ENCODE measurements at places on chromosomes 16 and 17.

DNA sequence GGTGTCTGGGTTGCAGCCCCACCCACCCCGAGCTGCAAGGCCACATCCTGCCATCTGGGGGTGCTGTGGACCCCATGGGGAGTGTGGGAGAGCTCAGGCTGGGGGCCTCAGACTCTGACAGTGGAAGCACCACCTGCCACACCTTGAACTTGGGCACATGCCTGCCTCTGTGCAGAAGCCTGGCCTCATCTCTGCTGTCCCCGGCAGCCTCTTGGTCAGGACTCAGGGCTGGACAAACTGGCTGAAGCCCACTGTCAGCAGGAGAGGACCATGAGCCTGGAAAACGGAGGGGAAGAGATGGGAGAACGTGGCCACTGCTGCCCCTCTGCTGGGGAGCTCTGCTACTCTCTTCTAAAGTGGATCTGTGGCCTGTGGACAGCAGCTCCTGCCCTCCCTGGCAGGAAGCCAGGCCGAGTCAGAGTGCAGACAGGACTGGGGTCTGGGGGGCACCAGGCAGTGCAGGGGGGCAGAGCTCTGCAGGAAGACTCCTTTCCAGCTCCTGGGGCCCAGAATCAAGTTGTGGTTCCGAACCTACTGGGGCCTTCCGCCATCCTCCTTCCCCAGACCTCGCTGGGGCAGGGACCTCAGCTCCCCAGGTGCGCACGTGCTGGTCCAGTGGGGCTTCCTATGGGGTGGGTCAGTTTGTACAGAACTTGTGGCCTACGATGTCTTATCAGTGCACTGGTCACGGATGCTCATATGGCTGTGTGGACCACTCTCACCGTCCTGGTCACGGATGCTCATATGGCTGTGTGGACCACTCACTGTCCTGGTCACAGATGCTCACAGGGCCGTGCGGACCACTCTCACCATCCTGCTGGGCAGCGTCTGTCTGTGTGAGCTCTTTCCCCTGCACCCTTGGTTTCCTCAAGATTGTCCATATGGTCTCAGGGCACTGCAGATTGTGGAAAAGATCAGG is 207.7 kb downstream of the LAT start:
- no peak for DNase-seq

DNA sequence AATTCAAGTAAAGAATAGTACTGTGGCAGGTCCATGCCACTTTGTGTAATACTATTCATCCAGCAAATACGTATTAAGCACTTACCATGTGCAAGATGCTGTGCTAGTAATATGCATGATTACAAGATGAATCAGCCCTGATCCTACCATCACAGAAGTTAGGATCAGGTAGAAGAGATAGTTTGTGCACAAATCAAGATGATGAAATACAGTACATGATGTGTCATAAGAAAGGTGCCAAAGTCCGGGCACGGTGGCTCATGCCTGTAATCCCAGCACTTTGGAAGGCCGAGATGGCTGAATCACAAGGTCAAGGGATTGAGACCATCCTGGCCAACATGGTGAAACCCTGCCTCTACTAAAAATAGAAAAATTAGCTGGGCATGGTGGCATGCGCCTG is 10.9 kb downstream of the COG4 start:
- no peak for DNase-seq

GRCh38 chr16:4859900-4860255 is 12.6 kb downstream of the UBN1 start:
- DNase-seq: no peak

GRCh38 chr16:24539850-24540601 is 660 bp downstream of the RBBP6 start:
- DNase-seq: peak; percentile 57

DNA sequence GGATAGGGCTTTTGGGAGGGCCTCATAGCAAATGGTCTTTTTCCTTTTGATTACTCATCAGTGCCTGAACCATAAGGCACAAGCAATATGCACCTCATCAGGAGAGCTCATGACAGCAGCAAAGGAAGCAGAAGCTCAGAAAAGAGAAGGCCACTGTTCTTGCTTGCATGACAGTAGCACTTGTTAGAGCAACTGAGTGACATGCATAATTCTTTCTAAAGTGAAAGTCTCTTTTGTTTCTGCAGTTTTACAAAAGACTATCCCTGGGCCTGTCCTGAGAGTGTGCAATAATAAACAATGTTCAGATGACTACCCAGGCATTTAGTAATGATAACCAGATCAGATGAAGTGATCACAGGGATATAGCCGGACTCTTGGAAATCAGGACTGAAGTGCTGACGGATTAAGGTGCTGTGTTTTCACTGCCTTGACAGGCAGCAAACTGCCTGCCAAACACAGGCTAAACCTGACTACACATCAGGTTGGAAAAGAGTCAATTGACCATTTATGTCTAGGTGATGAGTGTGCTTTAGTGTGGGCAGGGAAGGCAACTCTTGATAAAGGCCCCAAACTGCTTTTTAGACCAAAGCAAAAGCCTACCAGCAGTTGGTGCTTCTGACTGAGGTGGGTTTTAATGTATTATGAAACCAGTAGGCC is 1860.3 kb downstream of the TP53TG3F start:
- DNase-seq: no peak

DNA sequence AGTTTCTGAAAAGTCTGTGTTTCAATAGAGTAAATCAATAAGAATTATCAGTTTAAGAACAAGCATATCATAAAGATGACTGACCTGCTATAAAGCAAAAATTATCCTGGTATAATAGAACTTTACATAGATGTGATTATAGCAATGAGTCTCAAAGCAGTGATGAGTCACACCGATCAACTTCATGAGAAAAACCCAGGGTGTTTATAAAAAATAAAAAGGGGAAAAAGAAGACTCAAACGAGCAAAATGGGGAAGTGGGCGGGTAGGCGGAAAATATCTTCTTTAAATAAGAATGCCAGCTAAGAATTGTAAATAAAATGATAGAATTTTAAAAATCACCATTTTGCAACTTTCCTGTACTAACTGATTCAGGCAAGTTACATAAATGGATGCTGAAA is 46.8 kb downstream of the BRIP1 start:
- DNase-seq: no peak

DNA sequence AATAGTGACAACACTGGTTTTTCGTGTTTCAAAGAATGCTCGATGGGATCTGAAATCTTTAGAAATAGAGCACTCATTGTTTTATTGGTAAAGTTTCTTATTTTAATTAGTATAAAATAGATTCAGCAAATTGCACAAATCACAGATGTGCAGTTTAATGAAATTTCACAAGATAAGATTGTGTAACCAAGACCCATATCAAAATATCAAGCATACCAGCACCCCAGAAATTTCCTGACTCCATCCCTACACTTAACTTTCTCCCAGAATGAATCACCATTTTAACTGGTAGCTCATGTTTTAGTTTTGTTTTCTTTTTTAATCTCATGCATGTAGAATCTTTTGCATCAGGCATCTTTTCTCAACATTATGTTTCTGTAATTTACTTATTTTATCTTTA is 185.9 kb downstream of the KCNJ2 start:
- DNase-seq: no peak

- DNase-seq: no peak
Measured at GRCh38 chr17:32558326-32558955, 71.6 kb downstream of the CDK5R1 start.

DNA sequence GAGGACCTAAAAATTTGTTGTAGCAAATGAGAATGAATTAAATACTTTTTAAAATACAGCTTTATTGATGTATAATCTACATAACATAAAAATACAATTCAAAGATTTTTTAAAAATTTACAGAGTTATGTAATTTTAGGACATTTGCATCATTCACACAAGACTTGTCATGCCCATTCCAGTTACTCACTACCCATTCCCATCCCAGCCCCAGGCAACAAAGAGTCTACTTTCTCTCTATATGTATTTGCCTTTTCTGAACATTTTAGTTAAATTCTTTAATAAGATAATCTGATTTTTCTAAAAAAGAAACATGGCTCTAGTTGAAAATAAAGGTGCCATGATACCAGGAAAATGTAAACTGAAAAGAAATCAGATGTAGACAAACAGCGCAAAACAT is 354.2 kb downstream of the PMP22 start:
- no peak for DNase-seq

- DNase-seq: peak; percentile 69
Measured at GRCh38 chr17:43367737-43368242, 31.0 kb upstream of the ARL4D start.

DNA sequence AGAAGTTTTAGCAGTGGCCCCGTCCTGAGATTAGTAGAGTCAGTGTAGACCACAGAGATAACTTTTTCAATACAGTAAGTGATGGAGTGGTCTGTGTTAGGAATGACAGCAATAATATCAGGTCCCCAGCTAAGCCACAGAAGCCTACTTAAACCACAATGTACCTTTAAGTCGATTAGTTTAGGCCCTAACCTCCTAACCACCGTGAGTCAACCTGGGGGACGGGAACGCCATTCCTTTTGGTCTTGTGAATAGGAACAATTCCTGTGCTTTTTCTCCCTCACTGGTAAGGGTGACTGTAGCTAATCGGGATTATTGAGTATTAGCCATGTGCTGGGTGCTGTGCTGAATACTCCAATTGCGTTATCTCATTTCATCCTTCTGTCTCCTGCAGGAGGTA is 14.0 kb downstream of the YPEL2 start:
- no peak for DNase-seq

- DNase-seq: peak; percentile 68
Measured at GRCh38 chr17:2030779-2031163, 818 bp downstream of the DPH1 start.

- peak; percentile 51 for DNase-seq
Measured at GRCh38 chr16:57299009-57299718, 14.7 kb upstream of the PLLP start.

- DNase-seq: no peak
Measured at GRCh38 chr17:74211141-74211911, 2.0 kb upstream of the TTYH2 start.

GRCh38 chr16:85136213-85136701 is 24.0 kb upstream of the CIBAR2 start:
- no peak for DNase-seq

DNA sequence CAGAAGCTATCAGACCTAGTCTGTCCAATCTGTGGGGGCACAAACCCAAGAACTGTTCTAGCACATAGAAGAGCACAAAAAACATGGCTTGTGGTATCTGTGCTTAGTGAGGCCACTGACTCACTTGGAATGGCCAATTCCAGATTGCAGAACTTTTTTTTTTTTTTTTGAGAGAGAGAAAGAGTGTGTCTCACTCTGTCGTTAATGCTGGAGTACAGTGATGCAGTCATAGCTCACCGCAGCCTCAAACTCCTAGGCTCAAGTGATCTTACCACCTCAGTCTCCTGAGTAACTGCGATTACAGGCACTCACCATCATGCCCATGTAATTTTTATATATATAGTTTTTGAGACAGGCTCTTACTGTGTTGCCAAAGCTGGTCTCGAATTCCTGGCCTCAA is 77.2 kb upstream of the CLEC3A start:
- DNase-seq: no peak

- peak; percentile 30 for DNase-seq
Measured at GRCh38 chr17:4969551-4970173, 2.0 kb upstream of the SPAG7 start.

DNA sequence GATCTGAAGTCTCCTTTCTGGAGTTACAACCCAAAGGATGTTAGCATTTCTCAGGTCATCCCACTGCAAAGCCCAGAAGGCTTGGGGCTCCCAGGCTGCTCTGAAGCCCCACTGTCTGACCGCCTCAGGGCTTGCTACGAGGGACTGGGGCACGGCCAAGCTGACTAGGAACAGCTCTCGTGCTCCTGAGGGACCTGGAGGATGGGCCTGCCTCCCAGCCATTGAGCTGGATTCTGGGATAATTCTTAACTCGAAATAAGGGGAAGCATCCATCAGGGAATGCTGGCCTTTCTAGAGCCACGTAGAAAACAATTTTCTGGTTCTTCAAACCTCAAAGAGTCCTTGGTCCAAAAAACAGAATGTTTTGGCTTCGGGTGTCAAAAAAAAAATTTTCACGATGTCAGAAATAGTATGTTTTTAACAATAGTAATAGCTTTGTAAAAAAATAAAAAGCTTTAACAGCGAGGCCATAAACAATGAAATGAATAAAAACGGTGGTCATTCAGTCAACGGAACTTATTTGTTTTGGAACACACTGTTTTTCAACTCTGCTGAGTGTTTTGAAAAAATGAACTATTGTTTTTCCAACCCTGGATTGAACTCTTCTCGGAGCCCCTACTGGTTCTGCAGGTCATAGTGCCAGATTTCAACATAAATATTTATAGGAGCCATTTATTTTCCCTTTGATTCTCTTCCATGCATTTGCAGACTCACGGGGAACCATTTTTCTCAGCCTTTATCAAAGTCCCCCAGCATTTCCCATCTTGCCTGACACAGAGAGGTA is 16.4 kb upstream of the HERPUD1 start:
- DNase-seq: no peak

- DNase-seq: no peak
Measured at GRCh38 chr17:80818871-80819270, 172.8 kb upstream of the CHMP6 start.

DNA sequence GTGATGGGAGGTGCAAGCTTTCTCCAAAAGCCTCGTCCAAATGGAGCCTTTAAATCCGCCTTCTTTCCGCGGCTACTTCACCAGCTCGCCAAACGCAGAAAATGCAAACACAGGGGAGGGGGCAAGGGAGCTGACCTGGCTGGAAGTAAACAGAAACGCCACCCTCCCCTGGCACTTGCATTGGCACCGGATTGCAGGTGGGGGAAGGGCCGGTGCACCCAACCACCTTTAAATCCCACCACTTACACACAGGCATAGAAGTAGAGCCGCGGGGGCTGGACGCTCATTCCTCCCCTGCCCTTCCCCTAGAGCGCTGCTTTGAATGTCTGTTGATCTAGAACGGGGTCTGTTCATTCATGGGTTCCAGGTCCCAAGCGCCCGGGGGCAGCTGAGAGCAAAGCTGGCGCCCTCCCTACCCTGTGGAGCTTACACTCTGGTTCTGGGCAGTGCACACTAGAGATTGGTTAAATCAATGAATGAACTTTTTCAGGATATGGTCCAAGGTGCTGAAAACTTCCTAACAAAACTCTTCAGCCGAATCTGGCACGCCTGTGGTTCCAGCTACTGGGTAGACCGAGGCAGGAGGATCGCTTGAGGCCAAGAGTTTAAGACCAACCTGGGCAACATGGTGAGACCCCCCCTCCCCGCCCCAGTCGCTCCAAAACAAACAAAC is 920 bp upstream of the ZCCHC14 start:
- no peak for DNase-seq

GRCh38 chr17:51487947-51488346 is 227.6 kb downstream of the UTP18 start:
- DNase-seq: peak; percentile 5

GRCh38 chr17:37067555-37068111 is 118.9 kb downstream of the AATF start:
- DNase-seq: no peak

- no peak for DNase-seq
Measured at GRCh38 chr17:49101054-49101534, 31.5 kb upstream of the B4GALNT2 start.

DNA sequence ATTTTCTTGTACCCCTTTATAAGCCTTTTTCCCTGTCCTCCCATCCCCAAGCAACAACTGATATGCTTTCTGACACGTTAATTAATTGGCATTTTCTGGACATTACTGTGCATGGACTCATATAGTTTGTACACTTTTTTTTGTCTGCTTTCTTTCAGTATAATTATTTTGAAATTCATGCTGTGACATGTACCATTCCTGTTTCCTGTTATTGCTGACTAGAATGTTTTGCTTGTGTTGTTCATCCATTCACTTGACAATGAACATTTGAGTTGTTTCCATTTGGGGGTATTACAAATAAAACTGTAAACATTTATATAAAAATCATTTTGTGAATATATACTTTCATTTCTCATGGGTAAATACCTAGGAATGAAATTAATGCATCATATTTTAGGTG is 50.6 kb downstream of the RBBP6 start:
- DNase-seq: no peak
